DMS 273 treated with DMSO at 0.1 percent for 48 hours (cell line): ENCODE measurements at places on chromosomes 3 and 15.
A peak's percentile ranks its signal among the peaks of the same experiment; 100 is the strongest.

DNA sequence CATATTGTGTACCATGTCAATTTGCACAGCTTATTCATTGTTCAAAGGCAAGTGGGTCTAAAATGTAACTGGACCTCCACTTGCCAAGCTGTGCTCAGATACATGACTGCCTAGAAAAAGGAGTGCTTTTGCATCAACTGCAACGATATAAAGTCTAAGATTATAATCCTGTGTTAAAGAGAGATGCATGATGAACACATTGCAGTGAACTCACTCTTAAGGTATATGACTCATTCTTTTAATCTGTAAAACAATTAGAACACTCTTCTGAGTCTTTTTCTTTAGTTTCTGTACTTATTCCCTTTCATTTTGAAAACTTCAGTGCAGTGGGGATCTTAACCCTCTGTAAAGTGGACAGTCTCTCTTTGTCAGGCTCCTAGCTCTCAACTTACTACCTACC, 982.8 kb downstream of the ROBO1 start:
- DNase-seq: no peak

DNA sequence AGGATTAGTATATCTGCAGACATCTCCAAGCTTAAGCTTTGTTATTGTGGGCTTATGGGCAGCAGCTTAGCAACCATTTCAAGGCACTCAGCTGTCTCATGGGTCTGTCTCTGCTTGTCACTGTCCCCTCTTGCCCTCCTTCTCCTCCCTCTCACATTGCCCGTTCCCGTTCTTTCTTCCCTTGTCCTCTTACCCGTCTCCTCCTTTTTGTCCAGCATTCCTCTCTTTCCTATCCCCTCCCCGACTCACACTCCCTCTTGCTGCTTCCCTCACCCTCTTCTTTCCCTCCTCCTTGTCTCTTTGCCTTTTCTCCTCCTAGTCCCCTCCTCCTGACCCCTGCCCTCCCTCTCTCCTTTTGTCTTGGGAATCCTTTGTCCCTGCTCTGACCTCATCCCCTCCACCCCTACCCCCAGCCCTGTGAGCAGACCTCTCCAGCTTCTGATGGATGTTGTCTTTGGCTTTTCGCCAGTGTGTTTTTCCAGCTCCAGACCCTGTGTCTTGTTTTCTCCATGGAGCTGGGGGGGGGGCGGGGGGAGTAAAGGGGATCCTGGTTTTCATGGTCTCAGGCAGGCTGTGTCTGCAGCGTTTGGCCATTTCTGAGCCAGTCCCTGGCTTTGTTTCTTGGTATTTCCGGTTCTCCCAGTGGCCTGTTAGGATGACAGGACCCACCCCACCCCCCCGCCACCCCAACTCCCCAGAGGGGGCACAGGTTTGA, 47.9 kb upstream of the TRAK1 start:
- DNase-seq: peak; percentile 28

GRCh38 chr3:27646896-27647295, 75.2 kb downstream of the EOMES start:
- DNase-seq: no peak

GRCh38 chr3:42804831-42805132, 492 bp upstream of the HIGD1A start:
- DNase-seq: no peak

DNA sequence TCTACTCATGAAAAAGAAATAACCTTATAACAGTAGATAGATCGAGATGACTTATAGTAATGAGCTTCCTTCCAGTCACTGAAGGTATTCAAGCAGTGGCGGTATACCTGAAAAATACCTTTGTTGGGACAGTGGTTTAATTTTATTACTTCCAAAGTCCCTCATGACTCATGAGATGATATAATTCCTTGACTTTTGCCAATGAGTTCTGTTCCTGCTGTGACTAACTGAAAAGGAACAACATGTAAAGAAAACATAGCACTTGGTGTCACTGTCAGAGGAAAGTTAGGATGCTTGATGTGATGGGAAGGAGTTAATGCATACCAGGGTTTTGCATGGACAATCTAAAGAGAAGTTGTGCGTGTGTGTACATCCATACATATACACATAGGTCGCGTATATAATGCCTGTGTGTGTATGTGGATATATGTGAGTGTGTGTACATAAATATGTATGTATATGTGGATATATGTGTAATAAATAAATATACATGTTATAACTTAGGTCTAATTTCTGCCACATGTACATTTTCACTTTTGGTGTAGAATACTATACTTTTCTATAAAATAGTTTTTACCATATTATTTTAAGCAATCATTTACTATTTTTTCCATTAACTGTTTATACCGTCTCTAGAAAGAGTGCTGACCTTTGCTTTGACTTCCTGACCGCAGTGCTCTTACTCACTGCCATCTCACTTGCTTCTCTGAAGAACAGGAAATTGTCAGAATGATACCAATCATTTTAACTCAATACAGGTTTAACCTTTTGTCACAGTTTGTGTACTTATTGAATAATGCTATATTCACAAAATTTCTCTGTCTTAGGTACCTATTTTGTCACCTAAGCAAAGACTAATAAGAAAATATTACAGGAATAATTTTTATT, 12.6 kb upstream of the PAK2 start:
- no peak for DNase-seq

DNA sequence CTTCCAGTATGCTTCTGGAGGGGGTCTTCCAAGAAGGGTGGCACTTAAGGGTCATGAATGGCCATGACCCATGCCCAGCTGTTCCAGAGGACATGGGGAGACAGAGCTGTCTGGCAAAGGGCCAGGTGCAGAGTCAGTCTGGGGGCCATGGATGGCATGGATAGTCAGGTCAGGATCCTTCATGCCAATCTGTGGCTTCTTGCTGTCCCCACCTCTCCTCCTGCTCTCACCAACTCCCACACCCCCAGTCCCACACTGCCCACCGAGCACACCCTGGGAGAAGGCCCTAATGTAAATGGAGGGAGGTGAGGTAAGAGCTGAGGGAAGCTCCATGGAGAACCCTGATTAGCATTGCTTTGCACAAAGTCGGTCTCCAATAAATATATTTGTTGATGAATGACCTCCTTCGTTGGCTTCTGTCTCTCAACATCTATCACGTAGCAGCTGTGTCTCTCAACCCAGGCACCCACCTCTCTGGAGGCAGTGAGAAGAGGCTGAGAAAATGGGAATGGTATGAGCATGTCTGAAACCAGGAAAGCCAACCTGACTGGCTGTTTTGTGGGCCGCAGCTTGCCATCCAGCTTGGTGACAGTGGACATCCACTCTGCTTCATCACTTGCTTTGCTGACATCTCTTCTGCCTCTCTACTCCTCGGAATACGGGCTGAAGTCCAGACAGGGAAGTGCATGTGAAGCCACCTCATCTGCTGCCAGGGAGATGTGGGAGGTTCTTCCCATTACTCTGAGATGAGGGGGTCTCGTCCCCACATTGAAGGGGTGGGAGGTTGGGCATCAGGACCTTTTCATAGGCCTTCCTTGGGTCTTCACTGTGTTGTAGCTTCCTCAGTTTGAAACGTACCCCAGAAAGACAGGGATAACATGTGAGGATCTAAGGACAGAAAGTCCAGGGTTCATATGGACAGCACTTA, 37.7 kb upstream of the RAB6B start:
- DNase-seq: no peak

DNA sequence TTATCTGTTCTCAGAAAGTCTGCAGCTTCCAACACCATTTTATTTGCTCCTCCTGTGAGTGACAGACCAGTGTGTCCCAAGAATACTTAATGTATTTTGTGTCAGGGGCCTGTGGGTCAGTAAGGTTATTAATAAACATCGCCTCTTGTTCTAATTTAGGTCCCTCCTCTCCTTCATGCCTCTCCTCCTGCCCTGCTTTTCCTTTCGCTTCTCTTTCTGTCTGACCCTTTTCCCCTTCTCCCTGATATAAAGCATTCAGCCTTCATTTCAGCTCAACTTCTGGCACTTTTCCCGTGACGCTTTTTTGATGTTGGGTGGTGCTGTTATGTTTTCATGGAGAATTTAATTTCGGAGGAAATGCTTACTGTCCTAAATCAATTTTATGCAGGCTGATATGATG, 29.7 kb upstream of the NR2F2 start:
- DNase-seq: no peak

GRCh38 chr3:155112661-155113389, 32.7 kb downstream of the MME start:
- DNase-seq: no peak

- DNase-seq: no peak
These were observed 166.7 kb downstream of the ZNF621 start for GRCh38 chr3:40691452-40691861.

- DNase-seq: peak; percentile 2
These were observed 56.3 kb upstream of the RPL32 start for GRCh38 chr3:12897381-12898289.

- no peak for DNase-seq
These were observed 11.3 kb upstream of the TMEM87A start for GRCh38 chr15:42284551-42284950.

DNA sequence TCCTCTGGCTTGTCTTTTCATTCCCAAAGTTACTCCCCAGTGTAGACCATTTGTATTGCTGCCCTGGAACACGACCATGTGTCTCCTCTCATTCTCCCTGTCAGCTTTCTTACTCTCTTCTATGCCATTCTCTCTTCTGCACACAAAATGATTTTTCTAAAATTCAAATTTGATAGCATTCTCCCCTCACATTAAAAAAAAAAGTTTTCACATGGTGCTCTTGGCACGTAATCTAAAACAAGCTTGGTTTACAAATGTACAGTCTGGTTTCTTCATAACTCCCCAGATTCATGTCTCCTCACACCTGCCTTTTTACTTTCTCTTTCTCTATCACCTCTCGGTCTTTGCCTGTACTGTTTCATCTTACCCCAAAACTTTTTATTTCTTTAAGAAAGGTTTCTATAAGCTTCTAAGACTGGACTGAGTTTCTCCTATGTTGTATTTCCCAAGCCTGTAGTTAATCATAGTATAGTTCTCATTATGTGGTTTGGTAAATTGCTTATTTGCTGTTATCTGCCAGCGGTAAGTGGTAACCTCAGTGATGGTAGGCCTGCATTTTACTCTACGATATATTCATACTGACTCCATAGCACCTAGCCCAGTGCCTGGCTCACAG, 31.2 kb downstream of the BCHE start:
- DNase-seq: no peak

DNA sequence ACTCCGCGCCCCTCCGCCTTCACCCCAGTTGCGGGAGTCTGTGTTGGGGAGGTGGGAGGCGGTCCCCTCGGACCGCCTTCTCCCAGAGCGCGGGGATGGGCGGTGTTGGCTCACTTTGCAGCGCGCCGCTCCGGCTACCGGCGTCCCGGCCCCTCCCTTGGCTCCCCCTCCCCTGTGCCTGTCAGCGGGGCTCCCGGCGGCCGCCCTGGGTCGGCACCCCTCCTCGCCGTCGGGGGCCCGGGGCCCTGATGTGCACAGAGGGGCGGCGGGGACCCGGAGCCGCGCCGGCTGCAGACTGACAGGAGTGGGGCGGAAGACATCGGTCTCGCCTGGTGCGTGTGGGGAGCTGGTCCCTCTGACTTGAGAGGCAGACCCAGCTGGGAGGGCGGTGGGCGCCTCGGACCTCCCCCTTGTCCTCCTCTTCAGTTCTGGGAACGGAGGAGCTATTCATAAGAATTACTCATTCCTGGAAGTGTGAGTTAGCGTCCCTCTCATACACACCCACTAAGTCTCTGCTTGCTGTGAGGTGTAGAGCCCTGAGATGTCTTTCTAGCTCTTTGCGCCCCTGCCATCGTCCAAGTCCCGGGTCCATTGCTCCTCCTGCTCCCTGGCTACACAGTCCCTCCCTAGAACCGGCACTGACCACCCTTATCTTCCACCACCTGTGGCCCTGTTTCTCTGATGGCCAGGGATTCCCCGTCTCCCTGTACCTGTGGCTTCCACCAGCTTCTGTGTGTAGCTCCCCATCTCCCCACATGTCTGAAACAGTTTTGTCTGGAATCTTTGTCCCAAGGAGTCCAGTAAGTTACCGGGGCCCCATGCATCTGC, 42.3 kb upstream of the ROPN1 start:
- DNase-seq: no peak

DNA sequence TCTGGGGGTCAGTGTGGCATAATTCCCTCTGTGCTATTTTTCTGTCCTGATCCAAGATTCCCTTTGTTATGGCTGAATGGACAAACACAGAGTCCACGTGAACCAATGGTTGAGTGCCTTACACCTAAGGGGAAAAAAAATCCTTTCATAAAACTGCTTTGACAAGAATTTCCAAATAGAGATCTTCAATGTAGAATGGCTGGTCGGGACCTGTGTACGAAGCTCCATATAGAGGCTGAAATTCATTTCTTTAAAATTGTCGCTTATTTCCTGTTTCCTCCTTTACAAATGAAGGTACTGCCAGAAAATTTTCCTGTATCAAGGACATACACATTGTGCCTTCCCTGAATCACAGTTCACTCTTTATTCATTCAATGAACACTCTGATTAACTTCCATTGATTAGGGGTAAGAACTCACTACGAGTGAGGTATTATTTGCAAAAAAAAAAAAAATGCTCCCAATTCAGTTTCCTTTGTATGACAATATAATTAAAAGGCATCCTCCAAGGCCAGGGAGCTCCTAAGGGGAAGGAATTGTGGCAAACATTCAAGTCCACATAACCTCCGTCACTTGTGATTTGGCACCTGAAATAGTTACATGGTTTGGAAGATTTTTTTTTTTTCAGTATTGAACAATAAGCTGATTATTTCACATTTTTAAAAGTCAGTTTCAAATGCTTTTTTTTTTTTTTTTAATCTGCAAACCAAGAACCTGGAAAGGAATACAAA, 293.8 kb downstream of the MEX3B start:
- no peak for DNase-seq

DNA sequence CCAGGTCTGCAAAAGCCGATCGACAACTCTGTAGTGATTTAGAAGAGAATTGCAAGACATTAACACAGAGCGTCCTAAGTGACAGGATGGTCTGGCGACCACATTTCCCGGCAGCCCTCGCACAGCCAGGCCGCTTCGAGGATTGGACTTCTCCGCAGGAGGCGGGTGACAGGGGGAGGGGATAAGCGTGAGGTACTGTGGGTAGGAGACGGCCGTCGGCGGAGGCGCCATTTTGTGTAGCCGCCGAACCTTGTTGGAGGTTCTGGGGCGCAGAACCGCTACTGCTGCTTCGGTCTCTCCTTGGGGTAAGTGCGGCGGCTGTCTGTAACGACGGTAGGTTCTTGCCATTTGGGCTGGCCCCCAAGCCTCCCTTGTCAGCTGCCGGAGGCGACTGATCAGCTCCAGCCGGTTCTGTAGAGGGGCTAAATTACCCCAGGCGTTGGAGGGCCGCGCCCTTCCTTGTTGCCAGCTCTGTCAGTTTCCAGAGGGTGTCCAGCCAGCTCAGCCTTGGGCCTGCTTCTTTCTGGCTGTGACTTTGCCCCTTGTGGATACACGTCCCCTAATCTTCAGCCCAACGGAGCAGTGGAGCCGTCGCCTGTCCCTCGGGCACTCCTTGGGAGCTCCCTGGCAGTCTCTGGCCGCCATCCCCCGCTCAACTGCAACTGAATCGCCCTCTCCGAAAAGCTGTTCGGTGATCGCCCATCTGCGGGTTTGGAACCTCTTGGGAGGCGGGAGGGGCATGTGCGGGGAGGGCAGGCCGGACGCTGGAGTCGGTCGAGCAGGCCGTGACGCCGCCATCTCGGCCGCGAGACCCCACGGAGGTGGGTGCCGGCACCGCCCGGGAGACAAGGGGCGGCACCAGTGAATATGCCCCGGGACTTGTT, at the start of gene RBM5:
Gene RBM5, plus strand, starts transcription at position 195 of the 884 bp plus-strand sequence. CDS start 1,516 bp downstream, outside the sequence.
- DNase-seq: peak; percentile 79

GRCh38 chr15:75455982-75456531, 4.6 kb upstream of the SIN3A start:
- no peak for DNase-seq
